Suppressor macrophage treated with lipopolysaccharide for 4 hours (primary cell): ENCODE measurements at places on chromosomes 4 and X.

DNA sequence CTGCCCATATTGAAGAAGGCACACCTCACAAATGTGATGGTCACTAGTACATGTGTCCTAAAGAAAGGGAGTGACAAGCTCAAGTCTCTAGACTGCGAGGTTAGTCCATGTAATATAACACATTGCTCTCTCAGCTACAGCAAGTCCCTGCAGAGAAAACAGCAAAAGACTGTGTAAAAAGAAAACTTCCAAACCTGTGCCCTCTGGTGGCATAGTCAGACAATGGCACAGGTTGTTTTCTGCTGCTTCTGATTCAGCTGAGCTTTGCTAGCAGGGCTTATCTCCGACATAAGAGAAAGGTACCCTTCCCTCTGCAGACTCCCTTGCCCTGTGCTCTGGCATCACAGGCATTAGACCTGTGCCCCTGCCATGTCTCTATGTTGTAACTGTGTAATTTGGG, 1.4 kb upstream of the SERPINA7 start:
- DNase-seq, result no peak

GRCh38 chr4:37604461-37604860, 81.7 kb downstream of the RELL1 start:
- peak; percentile 69 for DNase-seq

- DNase-seq, result peak; percentile 80
Observed at GRCh38 chr4:102399021-102399420, 53.7 kb upstream of the SLC39A8 start.

GRCh38 chr4:61545902-61546480, 345.9 kb downstream of the ADGRL3 start:
- DNase-seq, result no peak

- no peak for DNase-seq
Observed at GRCh38 chr4:148081267-148081666, 349.4 kb downstream of the ARHGAP10 start.

DNA sequence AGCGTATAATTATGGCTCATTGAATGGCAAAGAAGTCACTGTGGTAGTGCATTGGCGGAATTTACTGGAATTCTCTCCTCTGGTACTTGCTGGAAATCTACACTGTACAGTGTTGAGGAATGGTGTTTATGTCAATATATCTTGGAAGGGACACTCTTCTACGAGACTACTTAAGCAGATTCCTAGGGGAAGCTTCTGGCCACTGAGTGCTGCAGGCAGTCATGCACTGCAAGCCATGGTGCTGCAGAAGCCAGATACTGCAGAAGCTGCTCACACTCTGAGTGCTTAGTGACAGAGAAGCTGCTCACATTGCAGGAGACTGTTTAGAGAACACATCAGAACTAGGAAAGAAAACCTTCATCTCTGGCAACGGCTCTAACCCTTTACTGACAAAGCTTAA, 725.0 kb downstream of the CCSER1 start:
- DNase-seq, result no peak

DNA sequence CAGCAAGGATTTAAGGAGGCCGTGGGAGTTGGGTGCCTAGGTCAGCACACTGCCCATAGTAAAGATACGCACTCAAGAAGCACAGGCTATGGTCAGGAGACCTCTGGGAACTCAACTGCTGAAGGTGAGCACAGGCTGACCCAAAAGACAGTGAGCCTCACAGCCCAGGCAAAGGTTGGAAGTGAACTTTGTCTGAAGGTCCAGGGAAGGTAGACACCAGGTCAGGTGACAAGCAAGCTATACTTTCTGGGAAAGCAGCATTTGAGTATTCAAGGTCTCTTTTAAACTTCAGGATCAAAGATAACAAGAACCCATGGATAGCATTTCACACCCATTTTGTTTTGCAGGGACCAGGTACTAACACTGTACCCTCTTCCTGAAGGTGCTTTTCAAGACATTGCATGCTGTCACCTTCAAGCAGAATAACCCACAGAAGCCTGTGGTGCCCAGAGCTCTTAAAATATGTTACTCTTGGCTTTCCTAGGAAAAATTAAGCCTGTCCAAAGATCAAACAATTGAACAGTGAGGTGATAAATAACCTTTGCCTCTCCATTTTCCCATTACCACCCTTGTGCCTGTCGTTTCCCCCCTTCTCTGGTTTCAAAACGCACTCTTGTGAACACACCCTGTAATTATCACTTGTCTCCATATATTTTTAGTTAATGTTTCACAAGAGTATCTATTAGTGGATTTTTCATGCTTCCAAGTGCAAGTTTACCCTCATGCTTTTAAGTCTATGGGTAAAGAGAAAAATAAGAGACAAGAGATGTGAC, 3.4 kb upstream of the S100G start:
- no peak for DNase-seq

DNA sequence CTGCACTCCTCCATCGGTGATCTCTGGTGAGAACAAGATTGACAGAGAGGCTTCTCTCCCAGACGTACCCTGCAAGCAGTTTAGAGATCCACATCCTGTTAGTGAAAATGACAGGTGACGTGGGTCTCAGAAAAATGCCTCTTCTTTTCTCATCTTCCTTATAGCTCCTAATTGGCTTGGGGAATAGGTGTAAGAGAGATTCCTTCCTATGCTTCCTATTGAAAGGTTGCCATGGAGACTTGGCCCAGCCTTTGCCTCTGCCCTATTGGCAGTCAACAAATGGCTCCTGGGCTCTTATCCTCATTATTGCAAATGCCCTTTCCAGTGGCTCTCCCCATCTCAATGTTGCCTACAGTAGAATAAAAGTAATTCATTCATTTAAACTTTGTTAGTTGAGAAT, 26.5 kb upstream of the DGKK start:
- no peak for DNase-seq

GRCh38 chr4:11632025-11632424, 203.3 kb upstream of the HS3ST1 start:
- no peak for DNase-seq
